Hematopoietic multipotent progenitor cell treated with erythropoietin and hydrocortisone succinate and interleukin-3 and kit ligand, for 8 days (in vitro differentiated cells): ENCODE measurements at places on chromosomes 1 and 21.

DNA sequence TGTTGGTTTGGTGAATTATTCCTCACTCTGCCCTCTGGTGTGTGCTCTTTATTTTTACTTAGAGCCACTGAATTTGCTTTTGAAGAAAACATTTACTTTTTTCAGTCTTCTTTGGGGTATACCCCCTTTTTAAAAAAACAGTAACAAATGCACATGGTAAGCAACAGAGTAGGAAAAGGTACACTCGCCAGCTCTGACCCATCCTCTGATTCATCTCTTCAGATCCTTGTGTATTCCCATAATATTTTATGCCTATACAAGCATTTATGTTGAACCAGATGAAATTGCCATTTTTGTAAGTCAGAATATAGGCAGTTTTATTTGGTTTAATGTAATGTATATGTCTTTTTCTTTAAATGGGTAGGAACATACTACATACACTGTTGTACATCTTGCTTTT is 28.3 kb downstream of the TTC3 start:
- DNase-seq = no peak

DNA sequence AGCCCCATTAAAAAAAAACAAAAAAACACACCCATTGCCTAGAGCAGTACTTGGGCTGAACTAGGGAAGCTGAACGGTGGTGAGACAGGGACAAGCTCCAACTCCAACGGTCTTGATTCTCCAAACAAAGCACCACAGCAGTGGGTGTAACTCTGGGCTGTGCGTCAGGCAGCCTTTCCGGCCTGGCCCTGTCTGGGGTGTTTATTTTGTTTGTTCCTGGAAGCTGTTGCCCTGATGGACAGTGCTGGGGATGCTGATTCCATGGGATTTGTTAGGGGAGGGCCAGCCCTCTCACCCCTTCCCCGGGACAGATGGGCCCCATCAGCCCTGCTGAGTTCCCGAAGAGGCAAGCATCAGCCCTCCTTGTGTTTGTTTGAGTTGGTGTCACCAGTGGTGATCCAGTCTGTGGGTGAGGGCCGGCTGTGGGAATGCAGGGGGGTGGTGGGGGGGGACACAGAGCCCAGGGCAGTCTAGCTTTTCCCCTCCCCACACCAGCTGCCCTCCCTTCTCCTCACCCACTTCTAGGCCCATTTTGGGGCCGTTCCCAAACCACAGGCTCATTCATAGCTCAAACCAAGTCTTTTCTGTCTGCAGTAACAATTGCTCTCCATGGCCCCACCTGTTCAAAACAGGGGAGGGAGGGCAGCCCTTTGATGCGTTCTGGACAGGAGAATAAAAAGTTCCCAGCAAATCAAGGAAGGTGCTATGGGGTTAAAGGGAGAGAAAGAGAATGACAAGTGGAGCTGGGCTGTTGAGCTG is 4.5 kb downstream of the WNT2B start:
- DNase-seq = no peak

DNA sequence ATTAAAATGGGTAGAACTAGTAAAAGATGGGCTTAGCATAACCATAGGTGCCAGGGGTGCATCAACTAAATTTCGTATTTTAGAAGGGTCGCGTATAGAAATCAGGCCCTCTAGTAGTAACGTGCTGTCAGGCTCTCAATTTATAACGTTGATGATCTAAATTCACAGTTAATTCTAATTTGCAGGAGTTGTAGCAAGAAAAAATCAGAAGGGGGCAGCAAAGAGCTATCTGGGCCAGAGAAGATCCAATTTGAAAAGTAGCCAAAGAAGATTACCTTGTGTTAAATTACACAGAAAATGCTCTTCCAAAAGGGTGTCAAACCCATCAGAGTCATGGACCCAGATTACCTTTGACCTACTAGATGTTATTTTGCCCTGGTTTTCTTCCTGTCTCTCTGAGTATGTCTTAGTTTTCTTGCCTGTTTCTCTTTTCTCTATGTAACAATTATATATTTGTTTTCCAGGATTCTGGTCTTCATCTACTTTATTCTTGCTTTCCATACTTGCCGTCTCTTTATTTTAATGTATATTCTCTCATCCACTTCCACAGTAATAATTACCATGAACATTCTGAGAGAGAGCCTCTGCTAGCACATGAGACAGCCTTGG is 1030.9 kb downstream of the AMY1C start:
- peak; percentile 39 for DNase-seq

DNA sequence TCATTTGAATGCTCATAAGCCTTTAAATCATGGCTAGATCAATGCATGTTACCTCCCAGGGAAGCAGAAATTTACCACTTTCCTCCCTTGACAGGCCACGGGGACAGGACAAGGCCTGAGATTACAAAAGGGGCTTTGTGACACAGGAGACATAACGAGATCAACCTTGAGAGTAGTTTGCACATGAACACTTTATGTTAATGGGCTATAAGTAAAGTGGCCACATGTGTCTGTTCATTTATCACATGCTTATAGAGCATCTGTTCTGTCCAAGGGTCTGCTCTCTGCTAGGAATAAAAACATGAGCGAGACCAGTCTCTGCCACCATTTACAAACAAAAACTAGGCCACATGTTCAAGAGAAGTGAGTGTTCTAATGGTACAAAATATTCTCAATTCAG is 144.1 kb upstream of the C8B start:
- DNase-seq = no peak

- DNase-seq = no peak
Observed at GRCh38 chr1:71393301-71393700, 312.5 kb upstream of the ZRANB2 start.

GRCh38 chr1:79749607-79750006 is 743.1 kb upstream of the ADGRL4 start:
- DNase-seq = no peak
